Upper lobe of left lung (tissue), 6 donors: ENCODE measurements at places on chromosomes 3 and 15. TPM values are rescaled to one million over a fixed set of nuclear protein-coding genes. Genes with fewer than 3 reads are reported as not detected.

The CHDH gene
- 9.1 TPM for total RNA-seq

The TLR9 gene
- not detected for total RNA-seq

The C3orf85 gene
- total RNA-seq: not detected

The SEMA3F gene
- total RNA-seq: 26.3 TPM

The SPATA12 gene
- total RNA-seq: 0.43 TPM

The KBTBD8 gene
- total RNA-seq: 1.1 TPM

The NPAP1 gene
- total RNA-seq: not detected

The ITPKA gene
- 0.46 TPM for total RNA-seq
